ENCODE measurements at places on chromosomes 4 and X.

- DNase-seq, result peak; percentile 68
These were observed 512 bp downstream of the NOP14 start for GRCh38 chr4:2962614-2963174.

- no peak for DNase-seq
These were observed 72.6 kb downstream of the SMARCA5 start for GRCh38 chr4:143586080-143586479.

DNA sequence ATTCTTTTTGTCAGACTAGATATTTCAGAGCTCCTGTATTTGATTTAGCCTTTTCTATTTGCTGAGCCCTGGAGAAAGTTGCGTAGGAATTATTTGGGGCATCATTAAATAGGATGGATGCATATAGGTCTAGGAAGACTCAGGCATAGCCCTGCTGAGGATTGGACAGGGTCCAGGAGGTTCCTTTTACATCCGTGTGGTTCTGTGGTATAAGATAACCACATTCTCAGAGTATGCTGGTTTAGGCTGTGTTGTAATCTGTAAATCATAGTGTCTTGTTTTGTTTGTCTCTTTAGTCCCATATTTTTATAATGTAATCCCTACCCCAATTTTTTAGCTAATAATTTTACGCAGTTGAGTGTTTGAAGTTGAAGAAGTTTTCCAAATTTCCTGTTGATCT is 513.7 kb downstream of the RPA4 start:
- DNase-seq, result peak; percentile 15

GRCh38 chr4:105709081-105709450 is 482 bp downstream of the GSTCD start:
- DNase-seq, result peak; percentile 53

GRCh38 chr4:139015948-139016471 is 429 bp downstream of the NOCT start:
- DNase-seq, result peak; percentile 27
